Activated T-cell treated with anti-CD3 and anti-CD28 coated beads, Interleukin-2, amount 50 U/mL, for 1 hour (primary cell): ENCODE measurements at places on chromosomes 12 and 14.

- no peak for DNase-seq
Measured at GRCh38 chr12:70788774-70789173, 131.8 kb downstream of the PTPRR start.

DNA sequence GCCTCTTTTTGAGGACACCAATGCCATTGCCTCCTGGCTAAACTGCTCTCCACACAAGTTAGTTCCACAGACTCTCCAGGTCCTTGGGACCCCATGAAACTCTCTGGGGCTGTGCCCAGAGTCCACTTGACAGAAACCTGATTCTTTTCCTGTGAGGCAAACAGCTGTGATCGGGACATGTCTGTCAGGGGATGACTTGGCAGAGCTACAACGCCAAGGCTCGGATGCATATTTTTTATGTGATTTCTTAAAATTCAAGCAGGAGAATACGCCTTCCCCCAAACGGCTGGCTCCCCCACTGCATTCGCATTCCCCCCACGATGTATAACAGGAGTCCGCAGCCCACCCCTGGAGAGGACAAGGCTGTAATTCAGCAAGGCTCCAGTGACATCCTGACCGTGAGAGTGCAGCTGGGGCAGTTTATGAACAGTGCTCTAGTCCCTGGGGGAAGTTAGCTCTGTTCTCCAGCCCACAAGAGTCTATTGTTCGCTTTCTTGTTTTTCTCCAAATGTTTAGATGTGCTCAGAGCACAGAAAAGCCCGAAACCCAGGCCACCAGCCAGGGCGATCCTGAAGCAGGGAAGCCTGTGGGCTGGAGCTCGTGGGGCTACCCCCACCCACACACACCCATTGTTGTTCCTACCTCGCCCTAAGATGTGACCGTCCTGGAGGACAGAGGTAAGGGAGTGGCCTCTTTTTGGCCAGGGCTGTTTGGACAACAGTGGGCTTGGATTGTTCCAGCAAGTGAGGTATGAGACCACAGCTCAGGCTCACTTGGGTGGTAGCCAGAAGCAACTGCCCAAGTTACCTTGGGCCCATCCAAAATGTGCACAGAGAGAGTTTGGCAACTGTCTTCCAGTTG, 159.5 kb downstream of the ZFP36L1 start:
- DNase-seq = no peak

DNA sequence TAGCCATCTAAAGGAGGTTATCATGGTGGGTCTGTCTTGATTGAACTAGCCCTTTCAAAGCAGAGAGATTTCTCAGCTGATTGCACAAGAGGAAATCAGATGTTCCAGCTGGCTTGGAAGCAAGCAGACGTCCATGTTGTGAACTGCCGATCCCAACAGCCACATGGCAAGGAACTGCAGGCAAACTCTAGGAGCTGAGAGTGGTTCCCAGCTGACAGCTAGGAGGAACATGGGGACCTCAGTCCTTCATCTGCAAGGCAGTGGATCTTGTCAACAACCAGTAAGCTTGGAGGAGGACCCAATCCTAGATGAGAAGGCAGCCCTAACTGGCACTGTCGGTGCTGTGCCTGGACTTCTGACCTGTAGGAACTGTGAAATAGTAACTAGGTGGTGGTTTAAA, 7.7 kb downstream of the ACVR1B start:
- no peak for DNase-seq

GRCh38 chr12:116160231-116160630, 117.3 kb downstream of the MED13L start:
- no peak for DNase-seq

DNA sequence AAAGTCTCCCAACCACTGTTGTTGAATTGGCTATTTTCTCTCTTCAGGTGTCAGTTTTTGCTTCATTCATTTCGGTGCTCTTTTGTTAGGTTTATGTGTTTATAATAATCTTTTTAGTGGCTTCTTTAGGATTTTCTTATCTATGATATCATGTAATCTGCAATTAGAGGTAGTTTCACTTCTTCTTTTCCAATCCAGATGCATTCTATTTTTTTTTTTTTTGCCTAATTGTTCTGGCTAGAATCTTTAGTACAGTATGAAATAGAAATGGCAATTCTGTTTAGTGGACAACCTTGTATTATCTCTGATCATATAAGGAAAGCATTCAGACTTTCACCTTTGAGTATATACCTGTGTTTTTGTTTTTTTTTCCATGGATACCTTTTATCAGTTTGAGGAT, 17.4 kb downstream of the CNOT2 start:
- no peak for DNase-seq

DNA sequence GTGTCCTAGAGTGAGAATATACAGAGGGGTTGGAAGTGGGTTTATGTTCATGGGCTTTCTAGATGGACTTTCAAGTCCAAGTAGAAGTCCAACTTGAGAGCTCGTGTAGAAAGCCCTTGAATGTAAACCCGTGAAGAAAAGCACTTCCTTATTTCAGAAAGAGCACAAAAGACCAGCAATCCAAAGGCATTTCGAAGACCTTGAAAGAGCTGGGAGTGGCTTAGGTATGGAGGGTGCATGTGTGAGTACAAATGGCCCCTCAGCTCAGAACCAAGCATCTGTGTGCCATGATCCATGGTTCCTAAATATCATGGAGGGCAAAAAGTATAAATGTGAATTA, 160.7 kb downstream of the ETV6 start:
- no peak for DNase-seq

DNA sequence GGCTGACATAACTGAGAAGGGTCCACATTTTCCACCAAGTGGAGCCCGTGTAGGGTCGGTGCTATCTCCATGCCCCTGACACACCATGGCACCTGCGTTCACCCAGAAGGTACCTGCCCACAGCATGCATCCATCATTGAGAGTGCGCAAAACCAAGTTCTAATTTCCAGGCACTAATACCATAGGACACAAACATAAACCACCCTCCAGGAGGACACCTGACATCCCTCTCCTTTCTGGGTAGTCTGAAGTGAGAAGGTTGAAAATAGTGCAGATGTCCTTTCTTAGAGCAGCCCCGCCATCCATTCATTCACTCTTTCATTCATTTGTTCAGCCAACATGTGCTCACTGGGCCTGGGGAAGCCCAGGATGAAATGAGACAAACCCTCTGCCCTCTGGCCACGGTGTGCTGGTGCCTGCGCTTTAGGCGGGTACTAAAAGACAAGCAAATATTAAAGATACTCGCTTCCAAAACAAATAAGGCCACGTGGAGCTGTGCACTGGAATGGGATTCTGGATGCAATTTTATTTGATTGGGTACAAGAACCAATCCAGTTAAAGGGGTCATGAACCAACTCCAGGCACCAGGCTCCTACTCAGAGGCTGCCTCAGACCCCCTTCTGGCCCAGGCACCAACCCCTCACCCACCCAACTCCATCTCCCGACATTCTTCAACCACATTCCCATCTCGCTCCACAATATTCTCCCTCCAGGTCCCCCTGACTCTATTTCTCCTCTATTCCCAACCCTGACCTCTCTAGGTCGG, 1.2 kb downstream of the TTC7B start:
- no peak for DNase-seq
